Activated CD4-positive, alpha-beta T cell treated with anti-CD3 and anti-CD28 coated beads for 48 hours (primary cell): ENCODE measurements at places on chromosomes 1 and 21.

- DNase-seq = no peak
Observed at GRCh38 chr1:202711949-202712635, 1.8 kb upstream of the SYT2 start.

DNA sequence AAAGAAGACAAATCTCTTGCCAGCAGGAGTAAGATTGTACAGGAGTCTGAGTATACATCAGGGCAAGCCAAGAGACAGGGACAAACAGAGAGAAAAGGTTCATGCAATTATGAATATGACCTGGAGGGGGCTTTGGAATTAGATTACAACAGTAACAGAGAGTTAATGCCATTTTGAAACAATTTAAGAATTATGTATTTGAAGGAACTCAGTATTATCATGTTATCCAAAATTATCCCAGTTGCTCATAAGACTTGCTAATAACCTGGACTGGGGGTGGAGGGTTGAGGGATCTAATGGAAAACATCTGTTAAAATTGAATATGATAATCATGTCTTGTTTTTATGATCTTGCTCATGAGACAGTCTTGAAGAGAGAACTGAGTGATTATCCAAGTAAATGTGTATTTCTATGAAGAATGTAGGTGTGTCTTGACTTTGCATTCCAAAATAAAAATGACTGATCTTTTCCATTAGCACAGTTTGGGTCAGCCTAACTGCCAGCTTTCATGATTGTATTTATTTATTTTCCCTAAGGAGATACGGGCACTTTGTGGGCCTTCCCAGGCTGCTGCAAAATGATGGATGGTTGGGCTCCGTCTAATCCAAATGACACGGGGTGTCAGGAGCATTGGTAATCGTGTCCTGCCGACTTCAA lies 117.7 kb downstream of the ERG start:
- DNase-seq = no peak

DNA sequence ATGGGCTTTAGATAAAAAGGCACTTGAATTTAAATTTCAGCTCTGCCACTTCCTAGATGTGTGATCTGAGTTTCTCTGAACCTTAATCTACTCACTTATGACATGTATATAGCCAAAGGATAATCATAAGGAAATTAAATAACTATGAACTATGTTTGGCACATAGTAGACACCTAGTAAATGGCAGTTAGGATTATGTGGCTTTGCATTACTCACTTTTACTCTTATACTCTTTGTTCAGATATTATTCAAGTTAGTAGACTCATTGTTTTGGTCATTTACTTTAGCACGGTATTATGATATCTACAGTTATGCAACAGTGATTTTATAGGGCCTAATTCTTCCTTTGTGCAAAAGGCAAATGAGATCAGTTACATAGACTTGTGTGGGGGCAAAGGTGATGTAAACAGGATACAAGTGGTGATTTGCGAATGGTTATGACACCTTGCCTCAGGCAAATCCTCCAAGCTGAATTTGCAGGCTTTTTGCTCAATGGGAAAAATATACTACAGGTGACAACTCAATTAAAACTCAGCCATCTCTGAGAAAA lies 297.2 kb upstream of the PBX1 start:
- no peak for DNase-seq

DNA sequence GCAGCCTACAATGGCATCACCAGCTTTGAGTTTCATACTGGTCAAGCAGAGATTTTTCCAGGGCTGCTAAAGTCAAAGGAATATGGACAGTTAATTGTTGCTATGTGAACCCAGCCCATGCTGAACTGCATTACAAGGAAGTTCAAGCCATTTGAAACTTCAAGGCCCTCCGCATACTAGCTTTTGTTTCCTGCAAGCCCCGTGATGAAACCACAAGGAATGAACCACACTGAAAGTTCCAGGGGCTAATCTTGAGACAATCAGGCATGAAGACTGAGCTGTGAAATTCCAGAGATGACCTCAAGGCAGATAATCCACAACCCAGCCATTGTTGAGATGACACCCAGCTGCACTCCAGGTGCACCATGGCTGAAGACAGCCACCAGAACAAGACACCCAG lies 180.8 kb downstream of the C1orf21 start:
- no peak for DNase-seq

- no peak for DNase-seq
Observed at GRCh38 chr1:9373619-9374018, 80.9 kb downstream of the SPSB1 start.

- DNase-seq = no peak
Observed at GRCh38 chr1:215241451-215241850, 158.9 kb downstream of the KCNK2 start.

GRCh38 chr1:66168467-66168887 lies 365.5 kb upstream of the SGIP1 start:
- no peak for DNase-seq

DNA sequence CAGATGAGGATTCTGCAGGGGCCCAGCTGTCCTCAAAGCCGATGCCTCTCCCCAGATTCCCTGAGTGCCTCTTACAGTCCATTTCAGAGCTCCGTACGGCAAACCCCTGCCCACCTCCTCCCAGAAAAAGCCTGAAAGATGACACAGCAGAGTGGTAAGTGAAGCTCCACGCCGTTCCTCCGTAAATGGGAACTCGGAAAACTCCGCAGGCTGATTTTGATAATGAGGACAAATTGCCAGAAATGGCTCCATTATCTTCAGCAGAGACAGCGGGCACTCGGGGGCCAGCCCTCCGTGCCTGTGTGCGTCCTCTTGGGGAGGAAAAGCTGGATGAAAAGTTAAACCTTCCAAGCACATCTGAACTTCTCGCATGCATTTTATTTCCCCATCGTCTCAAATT lies 81.1 kb downstream of the NPHP4 start:
- DNase-seq = no peak

DNA sequence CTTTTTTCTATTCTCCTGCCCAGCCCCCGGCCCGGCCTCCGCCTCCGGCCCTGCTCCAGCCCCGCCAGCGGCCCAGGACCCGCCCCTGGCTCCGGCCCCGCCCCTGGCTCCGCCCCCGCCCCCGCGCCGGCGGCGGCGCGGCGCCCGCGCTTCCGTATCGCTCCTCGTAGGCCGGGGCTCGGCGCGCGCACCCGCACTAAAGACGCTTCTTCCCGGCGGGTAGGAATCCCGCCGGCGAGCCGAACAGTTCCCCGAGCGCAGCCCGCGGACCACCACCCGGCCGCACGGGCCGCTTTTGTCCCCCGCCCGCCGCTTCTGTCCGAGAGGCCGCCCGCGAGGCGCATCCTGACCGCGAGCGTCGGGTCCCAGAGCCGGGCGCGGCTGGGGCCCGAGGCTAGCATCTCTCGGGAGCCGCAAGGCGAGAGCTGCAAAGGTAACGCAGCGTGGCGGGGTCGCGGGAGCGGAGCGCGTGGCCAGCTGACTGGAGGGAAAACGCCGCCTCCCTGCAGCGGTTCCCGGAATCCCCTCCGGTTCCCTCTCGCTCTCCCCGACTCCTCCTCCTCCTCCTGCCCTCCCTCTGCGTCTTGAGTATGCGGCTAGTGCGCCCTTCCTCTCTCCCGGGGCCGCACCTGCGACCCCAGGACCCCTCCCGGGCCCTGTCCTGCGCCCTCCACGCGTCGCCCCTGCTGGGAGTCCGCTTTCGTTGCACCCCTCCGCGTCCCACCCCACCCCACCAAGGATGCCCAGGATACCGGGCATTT lies at the start of gene IFNAR2:
TSS of gene IFNAR2 (plus strand) at position 155 of the 761 bp plus-strand sequence. CDS start 11,985 bp downstream, outside the sequence.
- peak; percentile 79 for DNase-seq

GRCh38 chr1:35745124-35745730 lies 24.6 kb downstream of the CLSPN start:
- DNase-seq = no peak

DNA sequence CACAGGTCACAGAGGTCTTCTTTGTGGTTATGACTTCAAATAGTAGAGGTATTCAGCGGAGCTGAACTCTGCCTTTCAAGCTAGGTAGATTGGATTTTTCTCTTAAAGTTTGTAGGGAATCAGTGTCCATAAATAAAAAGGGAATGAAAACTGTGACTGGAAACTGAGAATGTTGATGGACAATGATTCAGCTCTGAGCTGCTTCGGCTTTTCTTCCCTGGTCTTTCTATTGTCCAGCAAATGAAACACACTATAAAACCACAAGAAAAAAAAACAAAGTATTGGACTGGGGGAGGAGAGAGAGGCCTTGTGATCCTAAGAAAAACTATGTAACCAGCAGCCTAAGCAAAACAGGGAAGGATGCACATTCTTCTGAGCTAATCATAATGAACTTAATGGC lies 11.1 kb downstream of the TNNI3K start:
- no peak for DNase-seq

DNA sequence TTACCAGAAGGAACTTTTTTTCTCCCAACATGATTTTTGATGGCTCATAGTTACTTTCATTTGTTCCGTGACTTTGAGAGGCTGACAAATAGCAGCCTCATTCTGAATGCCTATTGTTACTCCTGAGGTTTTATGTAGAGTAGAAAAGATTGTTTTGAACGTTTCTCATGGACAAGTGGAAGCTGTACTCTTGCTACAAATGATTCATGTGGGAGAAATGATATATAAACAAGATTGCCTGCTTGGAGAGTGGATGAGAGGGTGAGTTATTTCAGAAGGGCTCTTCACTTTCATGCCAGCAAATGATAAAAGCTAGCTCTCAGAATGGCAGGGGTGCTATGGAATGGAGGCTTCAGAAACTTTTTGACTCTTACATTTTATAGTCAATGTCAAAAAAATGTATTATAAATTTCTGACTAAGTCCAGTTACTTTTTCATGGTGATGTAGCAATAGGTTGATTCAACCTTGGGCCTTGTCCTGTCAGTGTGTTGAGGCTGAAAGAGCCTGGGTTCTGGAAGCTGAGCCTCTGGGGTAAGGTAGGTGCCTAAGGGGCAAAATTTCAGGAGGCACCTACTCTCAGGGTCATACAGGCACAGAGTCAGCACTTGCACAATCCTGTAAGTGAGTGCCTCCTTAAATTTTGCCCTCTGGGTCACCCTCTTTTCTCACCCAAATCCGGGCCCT lies 19.4 kb downstream of the JUN start:
- DNase-seq = no peak

- DNase-seq = no peak
Observed at GRCh38 chr1:72170246-72170645, 112.1 kb downstream of the NEGR1 start.

GRCh38 chr1:119903443-119903835 lies 7.1 kb upstream of the ADAM30 start:
- no peak for DNase-seq

DNA sequence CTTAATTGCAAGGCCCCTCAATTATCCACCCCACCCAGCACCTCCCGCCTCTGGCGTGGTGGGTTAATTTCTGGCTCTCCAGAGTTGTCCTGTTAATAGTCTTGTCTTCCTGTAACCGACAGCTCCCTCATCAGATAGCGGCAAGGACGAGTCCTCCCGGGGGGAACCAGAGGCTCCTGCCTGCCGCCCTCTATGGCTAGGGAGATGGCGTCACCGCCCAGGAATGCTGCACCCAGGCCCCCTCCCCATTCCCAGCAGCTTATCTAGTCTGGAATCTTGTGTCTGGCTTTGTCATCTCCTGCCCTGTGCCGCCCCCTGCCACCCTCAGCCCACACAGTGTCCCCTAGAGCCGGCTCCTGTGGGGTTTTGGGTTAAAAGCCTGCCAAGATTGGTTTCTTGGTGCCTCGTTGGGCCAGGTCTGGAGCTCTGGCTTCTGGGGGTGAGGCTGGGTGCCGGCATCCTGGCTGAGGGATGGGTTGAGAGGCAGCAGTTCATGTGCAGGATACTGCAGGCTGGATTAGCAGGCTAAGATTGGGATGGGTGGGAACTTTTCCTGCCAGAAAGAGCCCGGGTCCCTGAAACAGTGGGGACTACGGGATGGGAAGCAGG lies 48.8 kb downstream of the EDN2 start:
- DNase-seq = no peak

- DNase-seq = no peak
Observed at GRCh38 chr1:25832336-25833037, 12.7 kb downstream of the MTFR1L start.

- DNase-seq = peak; percentile 59
Observed at GRCh38 chr1:175192111-175192629, 406 bp downstream of the KIAA0040 start.

DNA sequence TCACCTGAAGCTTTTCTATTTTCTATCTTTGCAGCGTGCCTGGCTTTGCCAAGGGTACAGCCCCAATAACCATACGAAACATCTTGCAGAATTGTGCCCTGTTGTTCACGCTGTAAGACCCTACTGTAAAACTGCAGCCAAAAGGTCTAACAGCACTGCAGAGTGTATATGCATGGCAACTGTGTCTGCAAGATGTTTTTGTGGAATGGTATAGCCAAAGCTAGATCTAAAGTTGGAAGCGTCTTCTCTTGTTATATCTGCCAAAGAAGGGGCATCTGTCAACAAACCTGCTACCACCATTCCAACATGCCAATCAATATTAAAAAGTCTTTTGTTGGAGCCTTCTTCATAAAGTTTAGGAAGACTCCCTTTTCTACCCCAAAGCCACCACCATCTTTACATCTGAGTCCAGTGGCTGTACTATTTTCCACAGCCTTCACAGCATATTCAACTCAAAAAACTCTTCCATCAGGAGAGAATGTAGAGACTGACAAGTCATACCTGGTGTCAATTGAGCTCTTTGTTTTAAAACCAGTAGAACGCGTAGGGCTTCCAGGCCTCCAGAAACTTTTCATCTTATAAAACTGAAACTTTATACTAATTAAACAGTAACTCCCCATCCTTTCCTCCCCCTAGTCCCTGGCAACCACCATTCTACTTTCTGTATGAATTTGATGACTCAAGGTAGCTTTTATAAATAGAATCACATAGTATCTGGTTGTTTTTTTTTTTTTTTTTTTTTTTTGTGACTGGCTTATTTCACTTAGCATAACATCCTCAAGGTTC lies 40.0 kb downstream of the ZSCAN20 start:
- DNase-seq = peak; percentile 8

GRCh38 chr1:28792644-28793121 lies 19.3 kb upstream of the OPRD1 start:
- DNase-seq = no peak

GRCh38 chr1:56403321-56403720 lies 176.0 kb downstream of the PLPP3 start:
- no peak for DNase-seq

DNA sequence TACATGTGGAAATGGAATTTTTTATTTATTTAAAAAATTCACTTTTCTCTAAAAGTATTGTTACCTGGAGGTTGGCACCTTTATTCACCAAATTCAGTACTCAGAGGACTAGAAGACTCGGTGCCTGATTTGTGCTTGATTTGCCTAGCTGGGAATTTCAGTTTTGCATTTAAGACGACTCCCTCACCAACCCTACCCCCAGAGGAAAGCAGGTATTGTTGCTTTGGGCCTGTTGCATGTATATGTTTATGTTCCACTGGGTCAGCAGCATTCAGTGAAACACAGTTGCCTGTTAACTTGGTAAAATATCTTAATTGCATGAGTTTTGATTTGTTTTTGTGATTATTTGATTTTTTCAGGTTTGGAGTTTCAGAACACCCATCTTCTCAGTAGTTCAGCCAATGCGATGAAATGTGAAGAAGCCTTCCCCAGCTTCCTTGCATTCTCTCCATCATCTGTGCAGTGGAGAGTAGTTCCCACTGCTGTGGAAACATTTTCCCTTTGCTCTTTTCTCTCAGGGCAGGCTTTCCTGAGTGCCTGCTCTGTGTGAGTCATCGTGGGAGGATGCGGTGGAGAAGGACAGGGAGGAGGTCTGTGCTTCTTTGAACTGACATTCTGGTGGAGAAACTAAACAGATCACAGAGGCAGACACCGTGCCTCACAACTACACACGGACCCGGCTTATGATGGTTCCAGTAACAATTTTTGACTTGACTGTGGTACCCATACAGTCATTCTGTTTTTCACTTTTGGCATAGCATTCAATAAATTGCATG lies 6.4 kb downstream of the ADARB1 start:
- DNase-seq = peak; percentile 56

- peak; percentile 16 for DNase-seq
Observed at GRCh38 chr1:83692524-83693381, 306.2 kb downstream of the TTLL7 start.

GRCh38 chr1:192363177-192363576 lies 46.4 kb downstream of the RGS21 start:
- no peak for DNase-seq
